Caco-2 (cell line): ENCODE measurements at places on chromosomes 11 and 22.
A peak's percentile ranks its signal among the peaks of the same experiment; 100 is the strongest.

DNA sequence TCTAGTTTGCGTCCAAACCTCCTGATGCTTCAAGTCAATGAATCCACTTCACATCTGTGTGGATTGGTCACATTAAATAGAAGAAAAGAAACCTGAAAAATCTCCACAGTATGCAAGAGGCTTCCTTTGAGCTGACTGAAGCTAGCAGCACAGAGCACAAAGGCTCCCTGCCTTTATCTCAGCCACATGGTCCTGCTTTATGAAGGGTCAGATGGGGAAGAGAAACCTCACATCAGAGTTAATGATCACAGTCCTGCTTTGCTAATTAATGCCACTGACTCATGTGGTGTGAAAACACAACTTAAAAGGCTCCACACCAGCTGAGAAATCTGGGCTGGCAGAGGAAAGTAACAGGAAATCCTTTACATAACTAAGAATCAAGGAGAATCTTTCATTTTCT lies 1291.0 kb downstream of the LRRC4C start:
- no peak for DNase-seq

GRCh38 chr11:44178381-44178780 lies 82.9 kb downstream of the EXT2 start:
- DNase-seq, result no peak

DNA sequence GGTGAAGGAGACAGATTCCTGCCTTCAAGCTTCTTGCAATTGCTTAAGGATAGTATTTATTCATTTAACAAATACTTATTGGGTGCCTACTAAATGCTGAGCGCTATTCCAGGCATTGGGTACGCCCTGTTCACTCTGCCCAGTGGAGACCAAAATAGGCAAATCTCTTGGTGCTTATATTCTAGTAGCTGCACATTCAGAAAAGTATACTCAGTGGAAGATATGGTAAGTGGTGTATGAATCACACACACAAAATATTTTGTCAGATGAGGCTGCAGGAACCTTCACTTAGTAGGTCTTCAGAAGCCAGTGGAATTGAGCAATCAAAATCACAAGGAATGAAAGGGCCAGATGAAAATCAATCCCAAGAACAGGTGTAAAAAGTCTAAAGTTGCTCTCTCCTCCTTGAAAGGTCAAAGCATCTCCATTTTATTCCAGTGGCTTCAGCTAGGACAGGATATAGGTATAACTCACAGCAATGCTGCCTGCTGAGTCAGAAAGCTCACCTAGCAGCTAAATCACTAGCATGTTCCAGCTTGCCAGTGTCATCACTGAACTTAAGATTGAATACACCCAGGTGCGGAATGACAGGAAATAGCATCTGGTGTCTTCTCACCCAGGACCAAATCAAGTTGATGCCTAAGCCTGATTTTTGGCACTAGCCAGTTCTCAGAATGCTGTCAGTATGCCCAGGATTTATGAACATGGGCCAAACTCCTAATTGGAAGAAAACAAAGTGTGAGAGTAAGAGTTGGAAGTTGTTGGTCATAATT lies 83.9 kb downstream of the AMOTL1 start:
- DNase-seq, result no peak

DNA sequence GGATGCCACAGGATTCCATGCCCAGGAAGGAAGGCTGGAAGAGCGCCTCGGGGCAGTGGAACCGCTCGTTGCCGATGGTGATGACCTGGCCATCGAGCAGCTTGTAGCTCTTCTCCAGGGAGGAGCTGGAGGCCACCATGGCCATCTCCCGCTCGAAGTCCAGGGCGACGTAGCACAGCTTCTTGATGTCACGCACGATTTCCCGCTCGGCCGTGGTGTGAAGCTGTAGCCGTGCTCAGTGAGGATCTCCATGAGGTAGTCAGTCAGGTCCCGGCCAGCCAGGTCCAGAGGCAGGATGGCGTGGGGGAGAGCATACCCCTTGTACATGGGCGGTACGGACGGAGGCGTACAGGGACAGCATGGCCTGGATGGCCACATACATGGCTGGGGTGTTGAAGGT lies 17.9 kb upstream of the EP300 start:
- no peak for DNase-seq

DNA sequence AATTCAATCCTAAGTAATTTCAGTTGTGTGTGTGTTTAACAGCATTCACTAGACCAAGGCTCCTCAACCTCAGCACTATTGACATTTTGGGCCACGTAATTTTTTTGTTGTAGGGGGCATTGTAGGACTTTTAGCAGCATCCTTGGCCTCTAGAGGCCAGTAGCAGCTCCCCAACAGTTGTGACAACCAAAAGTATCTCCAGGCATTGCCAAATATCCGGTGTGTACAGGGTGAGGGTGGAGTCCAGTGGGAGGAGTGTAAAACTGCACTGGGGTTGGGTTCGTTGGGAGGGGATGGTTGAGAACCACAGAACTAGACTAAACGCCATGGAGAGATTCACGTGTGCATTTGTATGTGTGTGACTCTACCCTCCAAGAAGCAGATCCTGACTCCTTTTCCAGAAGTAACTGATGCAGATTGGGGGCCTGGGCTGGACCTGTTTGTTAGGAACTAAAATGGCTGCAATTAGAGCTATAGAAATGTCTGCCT lies 5.9 kb upstream of the PHF21A start:
- peak; percentile 74 for DNase-seq

DNA sequence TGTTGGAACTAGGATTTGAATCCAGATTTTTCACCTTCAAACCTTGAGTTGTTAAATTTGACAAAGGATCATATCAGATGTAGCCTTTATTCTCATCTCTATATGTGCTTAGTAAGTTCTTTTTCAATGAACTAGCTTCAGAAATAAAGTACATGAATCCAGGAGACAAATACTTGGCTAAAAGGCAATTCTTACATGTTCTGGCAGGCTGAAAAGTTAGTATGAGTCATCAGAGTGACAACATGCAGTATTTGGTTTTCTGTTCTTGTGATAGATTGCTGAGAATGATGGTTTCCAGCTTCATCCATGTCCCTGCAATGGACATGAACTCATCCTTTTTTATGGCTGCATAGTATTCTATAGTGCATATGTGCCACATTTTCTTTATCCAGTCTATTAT lies 40.4 kb downstream of the BBOX1 start:
- DNase-seq, result no peak

- DNase-seq, result peak; percentile 54
These were observed 36.0 kb downstream of the ART5 start for GRCh38 chr11:3605771-3606203.

- DNase-seq, result no peak
These were observed 90.4 kb upstream of the SLC25A18 start for GRCh38 chr22:17472932-17473331.

GRCh38 chr11:27705873-27706820 lies 5.9 kb upstream of the BDNF start:
- DNase-seq, result peak; percentile 51

DNA sequence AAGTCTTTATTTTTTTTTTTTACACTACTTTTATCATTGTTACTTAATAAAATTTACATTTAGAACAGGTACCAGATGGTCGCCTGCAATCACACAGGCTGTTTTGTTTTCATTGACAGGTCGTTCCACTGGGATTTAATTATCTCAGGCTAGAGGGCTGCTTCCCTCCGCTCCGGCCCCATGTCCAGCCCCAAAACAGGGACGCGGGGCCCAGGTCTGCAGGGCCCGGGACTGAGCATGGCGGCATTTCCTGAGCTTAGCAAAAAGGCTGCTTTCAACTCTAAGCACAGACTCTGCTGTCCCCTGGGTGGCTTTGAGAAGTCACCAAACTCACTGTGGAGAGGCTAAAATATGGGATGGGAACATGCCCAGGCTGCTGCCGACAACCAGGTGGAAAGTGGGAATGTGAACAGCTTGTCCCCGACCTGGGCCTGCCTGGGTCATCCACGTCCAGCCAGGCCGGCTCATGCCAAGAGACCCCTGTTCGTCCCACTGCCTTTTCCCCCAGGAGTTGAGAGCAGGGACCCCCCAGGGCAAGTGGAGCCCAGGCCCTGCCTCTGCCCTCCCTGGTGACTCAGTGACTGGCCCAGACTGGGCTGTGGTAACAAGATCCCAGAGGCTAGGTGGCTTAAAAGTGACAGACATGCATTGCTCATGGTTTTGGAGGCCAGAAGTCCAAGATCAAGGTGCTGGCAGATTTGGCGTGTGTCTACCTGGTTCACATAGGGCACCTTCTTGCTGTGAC lies 150.0 kb downstream of the SHANK2 start:
- no peak for DNase-seq

- DNase-seq, result no peak
These were observed 339.1 kb upstream of the B3GAT1 start for GRCh38 chr11:134751031-134751585.

DNA sequence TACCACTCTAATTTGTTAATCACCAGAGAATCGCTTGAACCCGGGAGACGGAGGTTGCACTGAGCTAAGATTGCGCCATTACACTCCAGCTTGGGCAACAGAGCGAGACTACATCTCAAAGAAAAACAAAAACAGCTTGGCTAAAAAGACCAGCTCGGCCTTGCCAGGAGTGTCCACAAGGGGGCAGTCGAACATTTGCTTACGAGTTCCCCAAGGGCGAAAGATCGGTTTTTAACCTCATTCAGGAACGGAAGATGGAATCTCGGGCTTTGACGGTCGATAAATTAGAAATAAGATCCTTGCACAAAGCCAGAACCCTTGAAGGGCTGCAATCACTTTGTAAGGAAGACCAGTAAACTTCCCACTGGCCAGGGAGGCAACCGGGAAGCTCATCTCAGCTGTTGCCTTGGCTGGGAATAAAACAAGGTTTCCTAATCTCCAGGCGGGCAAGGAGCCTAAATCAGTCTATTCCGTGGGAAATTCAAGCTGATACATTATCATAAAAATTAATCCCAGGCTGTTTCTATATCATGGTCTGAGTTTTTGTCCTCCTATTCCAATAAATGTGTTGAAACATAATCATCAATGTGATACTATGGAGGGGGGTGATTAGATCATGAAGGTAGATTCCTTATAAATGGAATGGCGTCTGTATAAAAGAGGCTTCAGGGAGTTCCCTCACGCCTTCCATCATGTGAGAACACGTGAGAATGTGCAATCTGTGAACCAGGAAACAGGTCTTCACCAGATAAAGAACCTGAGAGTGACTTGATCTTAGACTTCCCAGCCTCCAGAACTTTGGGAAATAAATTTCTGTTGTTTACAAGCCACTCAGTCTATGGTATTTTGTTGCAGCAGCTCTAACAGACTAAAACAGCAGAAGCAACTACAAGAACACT lies 14.9 kb upstream of the SLC29A2 start:
- peak; percentile 85 for DNase-seq

DNA sequence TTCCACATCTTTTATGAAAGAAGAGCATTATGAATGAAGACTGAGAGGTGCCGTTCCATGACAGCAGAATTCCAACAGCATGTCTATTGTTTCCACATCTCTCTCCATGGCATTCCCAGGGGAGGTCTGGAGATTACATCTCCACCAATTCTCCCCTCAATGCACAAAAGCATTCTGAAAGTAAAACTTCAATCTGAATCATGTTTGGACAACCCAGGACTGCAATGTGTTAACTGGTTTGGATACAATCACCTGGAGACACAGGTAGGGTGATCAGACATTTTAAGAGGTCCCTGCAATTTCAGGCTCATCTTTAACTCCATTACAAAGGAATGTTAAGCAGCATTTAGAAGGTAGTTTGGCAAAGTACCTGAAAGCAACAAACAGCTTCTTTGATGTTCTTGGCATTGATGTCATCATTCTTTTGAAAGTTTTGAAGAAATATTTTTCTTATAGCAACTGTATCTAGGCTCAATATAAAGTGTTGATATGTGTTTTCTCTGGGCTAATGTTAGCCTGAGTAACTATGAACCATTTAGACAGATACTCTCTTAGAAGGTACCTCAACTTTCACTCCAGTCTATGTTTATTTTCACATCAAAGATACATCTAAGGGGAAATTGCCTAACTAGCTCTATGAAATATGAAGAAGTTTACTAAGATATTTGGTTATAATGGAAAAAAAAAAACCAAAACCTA lies 181.4 kb upstream of the MTMR2 start:
- no peak for DNase-seq

DNA sequence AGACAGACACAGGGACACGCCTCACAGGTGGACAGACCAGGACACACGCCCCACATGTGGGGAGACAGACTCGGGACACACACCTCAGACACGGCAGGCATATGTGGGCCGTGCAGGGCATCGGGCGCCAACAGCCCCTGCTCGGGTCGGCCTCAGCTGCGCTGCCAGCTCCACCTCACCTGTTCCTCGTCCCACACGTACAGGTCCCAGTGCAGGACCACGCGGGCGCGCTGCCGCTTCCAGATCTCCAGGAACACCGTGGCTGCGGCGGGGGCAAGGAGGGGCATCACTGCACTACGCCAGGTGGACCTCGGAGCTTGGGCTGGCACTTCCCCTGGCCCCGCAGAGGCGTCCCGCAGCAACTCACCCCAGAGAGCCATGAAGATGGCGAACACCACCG lies 12.4 kb downstream of the ANO9 start:
- DNase-seq, result no peak

DNA sequence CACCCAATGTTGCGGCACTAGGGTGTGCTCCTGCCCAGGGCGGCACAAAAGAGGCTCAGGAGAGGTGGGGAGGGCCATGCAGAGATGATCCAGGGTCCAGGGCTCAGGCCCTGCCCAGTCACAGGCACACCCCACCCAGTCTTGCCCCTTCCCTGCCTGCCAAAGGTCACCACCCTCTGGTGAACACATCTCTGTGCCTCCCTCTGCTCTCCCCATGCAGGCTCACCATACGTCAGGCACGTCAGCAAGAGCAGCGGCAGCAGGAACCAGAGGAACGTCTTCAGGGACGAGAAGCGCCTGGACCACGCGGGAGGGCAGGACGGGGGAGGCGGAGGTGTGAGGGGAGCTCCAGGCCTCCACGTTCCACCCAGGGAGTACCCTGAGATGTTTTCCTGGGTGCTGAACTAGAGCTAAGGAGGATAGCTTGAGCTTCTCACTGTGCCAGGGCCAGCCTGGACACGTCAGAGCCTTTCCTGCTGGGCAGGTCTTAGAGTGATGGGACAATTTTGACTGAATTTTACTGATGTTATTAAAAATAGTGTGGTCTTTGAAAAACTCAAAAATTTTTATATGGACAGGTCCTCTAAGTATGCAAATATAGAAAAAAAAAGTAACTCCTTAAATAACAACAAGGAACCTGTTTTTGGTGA lies 7.2 kb downstream of the SUN2 start:
- DNase-seq, result no peak

DNA sequence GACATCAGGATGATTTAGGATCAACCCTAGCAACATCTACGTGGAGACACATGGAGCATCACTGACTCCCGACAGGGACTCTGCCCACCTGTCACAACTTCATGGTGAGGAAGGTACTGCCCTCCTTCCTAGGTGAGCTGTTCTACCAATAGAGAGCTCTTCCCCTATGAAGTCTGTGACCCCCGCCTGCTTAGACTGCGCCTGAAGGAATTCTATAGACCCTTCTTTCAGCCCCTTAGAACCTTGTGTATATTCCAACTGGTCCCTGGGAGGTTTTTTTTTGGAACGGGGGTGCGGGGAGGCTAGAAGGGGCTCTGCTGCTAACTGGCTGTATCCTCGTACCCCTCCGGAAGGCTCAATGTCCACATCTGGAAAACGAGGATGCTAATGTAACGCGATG lies 566 bp downstream of the INTS4 start:
- peak; percentile 33 for DNase-seq
